Myocyte (in vitro differentiated cells): ENCODE measurements at places on chromosomes 5 and 9. TPM values are rescaled to one million over a fixed set of nuclear protein-coding genes. Genes with fewer than 3 reads are reported as not detected.
A peak's percentile ranks its signal among the peaks of the same experiment; 100 is the strongest.

CNTNAP3 gene
- total RNA-seq, result 0.26 and 0.37 TPM in 2 replicates

PTGER4 gene
- 58.6 and 59.5 TPM in 2 replicates for total RNA-seq

GRCh38 chr9:109416135-109416706, 81.9 kb downstream of the PTPN3 start:
- no peak for DNase-seq

DNA sequence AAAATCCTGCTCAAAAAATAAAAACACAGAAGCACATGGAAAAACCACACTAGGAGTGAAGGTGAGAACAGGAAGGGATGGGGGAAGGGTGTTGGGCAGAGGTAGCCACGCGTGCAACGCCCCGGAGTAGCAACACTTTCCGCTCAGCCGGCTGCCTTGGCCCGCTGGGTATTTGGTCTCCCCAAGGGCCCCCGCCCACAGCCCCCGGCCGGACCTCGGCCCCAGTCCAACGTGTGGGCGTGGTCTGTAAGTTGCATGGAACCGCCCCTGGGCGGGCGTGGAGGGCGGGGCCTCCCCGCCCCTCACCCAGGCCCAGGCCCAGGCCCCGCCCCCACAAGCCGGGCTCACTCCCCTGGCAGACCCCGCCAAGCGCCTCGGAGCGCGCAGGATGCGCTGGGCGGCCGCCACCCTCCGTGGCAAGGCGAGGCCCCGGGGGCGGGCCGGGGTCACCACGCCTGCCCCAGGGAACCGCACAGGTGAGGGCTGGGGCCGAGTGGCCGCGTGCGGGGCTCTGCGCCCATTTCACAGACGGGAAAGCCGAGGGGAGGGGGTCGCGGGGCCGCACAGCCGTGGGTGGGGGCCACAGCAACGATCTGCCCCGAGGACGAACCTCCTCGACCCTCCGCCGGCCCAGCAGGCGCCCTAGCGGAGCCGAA, at the start of gene SUSD3:
SUSD3 (plus strand) TSS at position 347 of the 656 bp plus-strand sequence; CDS start at position 389, 42 bp downstream.
- no peak for DNase-seq

GRCh38 chr9:115142517-115143270, 24.7 kb upstream of the TNC start:
- DNase-seq, result peak; percentile 65

- DNase-seq, result peak; percentile 47
Observed at GRCh38 chr9:23850690-23851629, 24.9 kb upstream of the ELAVL2 start.
